ENCODE measurements at places on chromosomes 2 and 18. TPM values are rescaled to one million over a fixed set of nuclear protein-coding genes. Genes with fewer than 3 reads are reported as not detected.

FBXO48 gene
- 0.77 TPM for total RNA-seq

GATA6 gene
- total RNA-seq: 106 TPM

ZNF385B gene
- total RNA-seq: 0.11 TPM

CRYBA2 gene
- not detected for total RNA-seq

NCKAP5 gene
- total RNA-seq: 2.1 TPM

TUBB8B gene
- total RNA-seq: 0.31 TPM

RAB31 gene
- total RNA-seq: 21.8 TPM

CYP26B1 gene
- total RNA-seq: 1,322 TPM

CHRND gene
- total RNA-seq: not detected

ITSN2 gene
- 19.6 TPM for total RNA-seq

NCKAP1 gene
- 106 TPM for total RNA-seq

NTSR2 gene
- total RNA-seq: not detected

UBR3 gene
- 47.3 TPM for total RNA-seq

LYPD1 gene
- 6.7 TPM for total RNA-seq

UGT1A8 gene
- not detected for total RNA-seq

EIF2AK2 gene
- 66.8 TPM for total RNA-seq

CCDC121 gene
- 5.2 TPM for total RNA-seq

BOLL gene
- total RNA-seq: not detected

PEX13 gene
- 31.6 TPM for total RNA-seq

OSBPL6 gene
- 3.1 TPM for total RNA-seq

OR6B2 gene
- total RNA-seq: not detected

SULT1C4 gene
- 17.5 TPM for total RNA-seq

RPRD1A gene
- 68.2 TPM for total RNA-seq

DYSF gene
- total RNA-seq: 1.4 TPM

IL1F10 gene
- not detected for total RNA-seq

MYO5B gene
- total RNA-seq: 15.6 TPM

AGXT gene
- total RNA-seq: not detected

SERPINB12 gene
- not detected for total RNA-seq

FHOD3 gene
- 16.3 TPM for total RNA-seq

CFAP65 gene
- not detected for total RNA-seq

AGFG1 gene
- 59.3 TPM for total RNA-seq

WNT6 gene
- total RNA-seq: 118 TPM

TMEM247 gene
- total RNA-seq: not detected

CWC22 gene
- total RNA-seq: 22.8 TPM

MC5R gene
- not detected for total RNA-seq

TSPYL6 gene
- total RNA-seq: not detected

ERFE gene
- 0.85 TPM for total RNA-seq

TFCP2L1 gene
- total RNA-seq: 0.16 TPM

WDCP gene
- 17.9 TPM for total RNA-seq

ACTG2 gene
- 10.0 TPM for total RNA-seq

FAM124B gene
- total RNA-seq: not detected

UGT1A3 gene
- total RNA-seq: not detected

DSG4 gene
- total RNA-seq: 0.09 TPM

SNTG2 gene
- total RNA-seq: not detected
